ENCODE measurements at places on chromosomes 12 and 14.

DNA sequence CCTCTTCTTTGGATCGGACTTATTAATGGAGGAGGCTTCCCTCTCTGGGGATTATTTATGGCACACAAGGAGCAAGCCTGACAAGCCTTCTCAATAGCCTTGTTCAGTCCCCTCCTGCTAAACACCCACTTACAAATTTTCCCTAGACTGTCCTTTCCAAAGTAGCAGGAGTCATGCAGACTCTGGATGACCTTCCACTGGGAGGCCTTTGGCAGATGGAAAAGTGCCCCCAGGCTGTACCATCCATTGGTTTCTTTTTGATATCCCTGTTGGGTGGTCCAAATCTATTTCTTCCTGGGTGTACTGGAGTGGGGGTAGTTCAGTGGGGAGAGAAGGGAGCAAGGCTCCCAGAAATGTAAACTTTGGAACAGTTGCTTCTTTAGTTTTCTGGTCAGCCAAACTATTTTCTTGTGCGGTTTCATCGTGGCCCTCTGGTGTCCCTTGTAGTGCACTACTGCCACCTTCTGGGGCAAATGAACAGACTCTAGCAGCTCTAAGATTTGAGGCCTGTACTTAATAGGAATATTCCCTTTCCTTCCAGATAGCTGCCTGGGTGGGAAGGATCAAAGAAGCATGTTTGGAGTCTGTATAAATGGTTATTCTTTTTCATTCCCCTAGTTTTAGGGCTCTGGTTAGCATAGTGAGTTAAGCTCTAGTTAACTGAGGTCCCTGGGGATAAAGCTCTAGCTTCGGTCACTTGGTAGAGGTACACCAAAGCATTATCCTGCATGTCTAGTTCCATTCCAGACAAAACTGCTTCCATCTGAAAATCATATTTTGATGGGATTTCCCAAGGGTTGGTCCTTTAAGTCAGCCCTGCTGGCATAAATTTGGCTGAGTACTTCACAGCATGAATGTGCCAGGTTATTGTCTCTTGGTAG, 409.5 kb downstream of the SLC6A15 start:
- peak; percentile 42 for DNase-seq

DNA sequence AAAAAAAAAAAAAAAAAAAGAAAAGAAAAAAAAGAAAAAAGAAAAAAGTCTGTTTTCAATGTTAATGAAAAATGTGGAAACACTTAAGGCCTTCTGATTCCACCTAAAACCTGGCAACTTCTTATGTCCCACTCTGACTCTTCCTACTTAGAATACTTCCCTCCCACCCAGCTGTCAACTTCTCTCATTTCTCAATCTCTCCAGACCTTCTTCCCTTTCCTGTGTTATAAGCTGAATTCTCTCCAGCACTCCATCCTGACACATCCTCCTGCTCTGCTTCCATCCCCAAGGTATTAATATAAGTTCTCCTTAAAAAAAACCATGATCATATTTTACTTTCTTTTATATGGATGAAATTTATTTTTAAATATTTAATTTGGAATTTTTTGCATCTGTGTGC, 20.3 kb upstream of the TMTC1 start:
- DNase-seq, result no peak

DNA sequence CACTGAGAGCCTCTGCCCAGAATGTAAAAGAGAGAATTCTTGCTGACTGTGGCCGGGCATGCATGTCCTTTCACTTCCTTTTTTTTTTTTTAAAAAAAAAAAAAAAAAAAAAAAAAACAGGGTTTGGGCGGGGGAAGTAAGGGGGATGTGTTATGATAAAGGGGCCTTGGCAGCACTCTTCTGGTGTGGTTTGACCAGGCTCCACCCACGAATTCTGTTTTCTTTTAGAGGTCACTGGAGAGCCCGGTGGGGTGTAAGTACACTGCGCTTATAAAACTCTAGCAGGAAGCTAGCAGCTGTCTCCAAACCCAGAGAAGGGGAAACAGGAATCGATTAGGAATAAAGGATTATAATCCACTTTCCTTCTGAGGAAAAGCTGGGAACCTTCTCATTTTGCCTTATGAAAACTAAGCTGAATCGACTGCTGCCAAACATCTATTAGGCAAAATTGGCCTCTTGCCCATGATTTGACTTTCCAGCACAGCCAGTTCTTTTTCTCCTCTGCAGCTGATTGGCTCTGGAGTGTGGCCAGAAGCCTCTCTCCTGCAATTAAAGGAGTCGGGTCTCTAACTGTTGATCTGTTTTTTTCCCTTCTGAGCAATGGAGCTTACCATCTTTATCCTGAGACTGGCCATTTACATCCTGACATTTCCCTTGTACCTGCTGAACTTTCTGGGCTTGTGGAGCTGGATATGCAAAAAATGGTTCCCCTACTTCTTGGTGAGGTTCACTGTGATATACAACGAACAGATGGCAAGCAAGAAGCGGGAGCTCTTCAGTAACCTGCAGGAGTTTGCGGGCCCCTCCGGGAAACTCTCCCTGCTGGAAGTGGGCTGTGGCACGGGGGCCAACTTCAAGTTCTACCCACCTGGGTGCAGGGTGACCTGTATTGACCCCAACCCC, 27.7 kb upstream of the HIGD1C start:
- no peak for DNase-seq

- DNase-seq, result no peak
Observed at GRCh38 chr14:35965400-35965799, 139.3 kb downstream of the BRMS1L start.

DNA sequence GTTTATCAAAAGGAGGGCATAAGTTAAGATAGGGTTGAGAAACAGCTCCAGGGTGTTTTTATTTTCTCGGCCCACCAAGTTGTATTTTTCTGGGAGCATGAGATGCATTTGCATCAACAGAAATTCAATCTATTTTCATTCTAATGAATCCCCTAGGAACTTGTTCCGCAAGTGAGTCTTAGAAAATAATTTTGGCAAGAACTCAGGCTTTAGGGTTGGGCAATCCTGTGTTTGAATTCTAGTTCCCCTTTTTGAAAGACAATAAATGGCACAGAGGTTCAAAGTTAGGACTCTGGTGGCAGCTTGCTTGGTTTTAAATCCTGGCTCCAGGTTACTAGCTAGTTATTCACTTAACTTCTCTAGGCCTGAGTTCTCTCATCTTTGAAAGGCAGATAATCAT, 23.7 kb downstream of the SLC5A8 start:
- DNase-seq, result no peak

DNA sequence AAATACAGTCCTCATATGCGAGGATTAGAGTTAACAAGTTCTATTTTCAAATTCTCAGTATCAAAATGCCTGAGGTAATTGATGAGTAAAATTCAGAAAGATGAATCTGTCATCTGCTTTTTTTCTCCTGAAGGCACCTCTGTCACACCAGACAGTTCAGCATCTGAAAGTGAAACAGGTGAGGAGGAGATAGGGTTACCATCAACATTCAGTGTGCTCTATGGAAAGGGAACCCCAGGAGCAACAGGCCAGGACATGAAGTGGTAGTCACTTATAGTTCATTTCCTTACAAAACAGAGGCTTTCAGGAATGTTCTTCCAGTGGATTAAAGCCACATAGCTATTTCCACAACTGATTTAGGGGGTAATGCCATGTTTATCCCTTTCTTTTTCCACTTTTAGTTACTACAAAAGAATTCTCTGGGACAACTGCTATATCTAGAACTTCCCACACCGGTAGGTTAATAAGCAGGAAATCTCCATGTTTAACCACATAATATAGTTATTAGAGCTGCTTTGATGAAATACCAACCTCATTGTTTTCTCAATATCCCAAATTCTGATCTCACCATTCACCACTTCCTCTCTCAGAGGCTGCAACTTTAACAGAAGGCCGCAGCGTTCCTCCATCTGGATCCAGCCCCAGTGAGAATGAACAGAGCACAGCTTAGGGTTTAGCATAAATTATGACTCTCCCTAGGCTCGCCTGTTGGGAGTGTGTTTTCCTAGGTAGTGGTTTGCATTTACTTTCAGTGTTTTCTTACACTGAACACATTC, 177.0 kb upstream of the CNTN1 start:
- no peak for DNase-seq

GRCh38 chr14:42523666-42524065, 917.0 kb downstream of the LRFN5 start:
- no peak for DNase-seq

- no peak for DNase-seq
Observed at GRCh38 chr12:106647793-106648514, 65.2 kb downstream of the RFX4 start.

- no peak for DNase-seq
Observed at GRCh38 chr12:19837543-19837942, 398.3 kb downstream of the AEBP2 start.

- DNase-seq, result peak; percentile 42
Observed at GRCh38 chr12:48973941-48974673, 2.6 kb upstream of the WNT10B start.

DNA sequence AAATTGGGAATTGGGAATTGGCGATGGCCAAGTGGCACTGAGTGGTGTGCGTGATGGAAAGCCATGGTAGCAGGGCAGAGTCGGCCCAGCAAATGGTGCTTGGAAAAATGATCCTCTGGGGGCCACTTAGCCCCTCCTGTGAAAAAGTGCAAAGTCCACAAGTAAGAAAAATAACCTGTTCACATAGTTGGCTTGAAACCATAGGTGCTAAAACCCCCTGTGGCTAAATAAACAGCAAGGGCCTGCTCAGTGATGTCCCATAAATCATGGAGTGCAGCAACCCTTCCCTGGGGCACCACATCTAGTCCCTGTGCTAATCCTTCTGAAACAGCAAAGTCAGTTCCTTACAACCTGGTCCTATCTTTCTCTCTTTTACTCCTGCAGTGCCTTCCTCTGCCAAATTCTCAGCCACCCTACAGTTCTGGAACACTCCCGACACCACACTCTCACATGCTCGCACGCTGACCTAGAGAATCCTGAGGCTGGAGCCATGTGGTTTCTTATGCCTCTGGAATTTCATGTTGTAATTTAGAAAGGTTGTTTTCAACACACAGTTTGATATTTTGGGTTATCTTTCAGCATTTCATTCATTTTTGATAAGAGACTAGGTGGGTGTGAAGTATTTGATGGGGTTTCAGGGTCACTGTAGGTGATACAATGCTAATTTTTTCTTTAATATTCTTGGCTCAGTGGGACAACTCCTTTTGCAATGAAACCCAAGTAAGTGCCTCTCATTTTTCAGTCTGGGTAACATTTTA, 123.6 kb downstream of the SMOC1 start:
- no peak for DNase-seq

DNA sequence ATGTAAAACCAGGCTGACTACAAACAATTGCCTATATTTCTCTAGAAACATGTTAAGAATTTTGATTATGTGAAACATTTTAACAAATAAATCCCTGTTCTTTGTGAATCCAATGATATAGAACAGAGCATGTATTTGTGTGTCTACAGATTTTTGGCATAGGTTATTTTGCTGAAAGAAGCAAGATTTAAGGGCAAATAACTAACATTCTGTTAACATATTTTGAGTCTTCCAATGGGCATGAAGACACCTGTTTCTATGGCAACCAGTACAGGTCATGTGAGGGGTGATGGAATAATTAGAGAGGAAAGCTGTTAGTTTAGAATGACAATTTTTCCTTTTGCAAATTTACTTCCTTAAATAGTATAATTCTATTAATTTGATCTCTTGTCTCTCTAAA, 8.8 kb downstream of the ART4 start:
- DNase-seq, result no peak

- no peak for DNase-seq
Observed at GRCh38 chr12:103623716-103624115, 36.6 kb downstream of the STAB2 start.

DNA sequence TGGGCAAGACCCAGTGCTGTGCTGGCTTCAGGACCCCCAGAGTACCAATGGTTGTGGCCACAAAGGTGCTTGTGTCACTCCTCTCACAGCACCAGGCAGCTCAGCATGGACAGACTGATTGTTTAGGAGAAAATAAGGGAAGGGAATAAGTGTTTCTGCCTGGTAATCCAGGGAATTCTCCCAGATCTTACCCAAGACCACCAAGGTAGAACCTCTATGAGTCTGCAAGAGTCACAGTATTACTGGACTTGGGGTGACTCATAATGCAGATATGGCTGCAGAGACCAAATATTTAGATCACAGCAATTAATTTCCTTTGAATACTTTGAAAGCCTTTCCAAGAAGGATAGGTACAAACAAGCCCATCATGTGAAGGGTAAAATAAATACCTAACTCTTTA, 1178.3 kb upstream of the FLRT2 start:
- DNase-seq, result no peak

DNA sequence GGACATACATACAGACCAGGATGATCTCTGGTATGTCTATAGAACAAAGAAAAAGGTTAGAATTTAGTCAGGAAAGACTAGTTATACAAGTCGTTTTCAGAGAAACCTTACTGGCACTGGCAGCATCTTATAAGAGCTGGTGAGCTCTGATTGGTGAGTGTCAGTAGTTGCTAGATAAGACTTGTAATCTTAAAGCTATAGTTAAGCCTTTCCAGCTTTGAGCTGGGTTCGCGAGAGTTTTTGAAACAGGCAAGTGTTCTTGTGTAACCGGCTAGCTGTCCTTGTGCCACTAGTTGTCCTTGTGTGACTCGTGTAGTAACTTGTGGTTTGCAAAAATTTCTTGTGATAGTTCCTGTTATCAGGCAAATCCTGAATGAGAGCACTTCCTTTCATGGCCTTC, 740.9 kb downstream of the GALC start:
- no peak for DNase-seq

DNA sequence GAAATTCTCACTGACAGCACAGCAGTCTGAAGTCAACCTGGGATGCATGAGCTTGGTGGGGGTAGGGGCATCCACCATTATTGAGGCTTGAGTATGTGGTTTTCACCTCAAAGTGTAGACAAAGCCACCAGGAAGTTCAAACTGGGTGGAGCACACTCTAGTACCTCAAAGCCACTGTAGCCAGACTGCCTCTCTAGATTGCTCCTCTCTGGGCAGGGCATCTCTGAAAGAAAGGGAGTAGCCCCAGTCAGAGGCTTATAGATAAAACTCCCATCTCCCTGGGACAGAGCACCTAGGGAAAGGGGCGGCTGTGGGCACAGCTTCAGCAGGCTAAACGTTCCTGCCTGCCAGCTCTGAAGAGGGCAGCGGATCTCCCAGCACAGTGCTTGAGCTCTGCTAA, 143.0 kb downstream of the KITLG start:
- DNase-seq, result no peak

GRCh38 chr12:6207259-6207925, 7.2 kb downstream of the CD9 start:
- no peak for DNase-seq

DNA sequence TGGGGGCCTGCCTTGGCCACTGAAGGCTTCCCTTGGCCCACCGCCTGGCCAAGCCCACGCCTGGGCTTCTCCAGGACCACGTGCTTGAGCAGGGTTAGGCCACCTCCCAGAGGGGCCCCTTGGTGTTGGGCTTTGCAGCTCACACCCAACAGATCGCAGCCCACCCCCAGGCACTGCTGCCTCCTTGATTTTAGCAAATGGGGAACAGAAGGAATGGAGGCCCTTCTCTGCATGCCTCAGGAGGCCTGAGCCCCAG, 23.3 kb downstream of the RAB35 start:
- DNase-seq, result no peak

DNA sequence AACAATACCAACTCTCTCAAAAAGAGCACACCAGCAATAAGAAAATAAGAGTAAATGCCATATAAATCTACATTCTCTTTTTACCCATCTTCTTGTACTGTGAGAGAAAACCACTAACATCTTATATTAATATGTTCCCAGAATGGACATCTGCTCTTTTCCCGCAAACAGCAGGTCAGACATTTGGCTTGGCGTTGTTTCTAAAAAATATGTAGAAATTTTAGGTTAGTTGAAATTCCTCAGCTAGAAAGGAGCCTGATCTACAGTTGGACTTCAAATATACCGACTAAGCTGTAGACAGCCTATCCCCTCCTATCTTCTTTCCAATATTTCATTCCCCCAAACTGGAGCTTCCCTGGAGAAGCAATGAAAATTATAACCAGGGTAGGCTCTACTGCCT, 88.7 kb downstream of the PPP2R5E start:
- no peak for DNase-seq

Data from Caco-2 (cell line).